ENCODE measurements at places on chromosomes 16 and 17.
A peak's percentile ranks its signal among the peaks of the same experiment; 100 is the strongest.

- no peak for DNase-seq
These were observed 124.2 kb upstream of the TBX2 start for GRCh38 chr17:61275395-61275794.

DNA sequence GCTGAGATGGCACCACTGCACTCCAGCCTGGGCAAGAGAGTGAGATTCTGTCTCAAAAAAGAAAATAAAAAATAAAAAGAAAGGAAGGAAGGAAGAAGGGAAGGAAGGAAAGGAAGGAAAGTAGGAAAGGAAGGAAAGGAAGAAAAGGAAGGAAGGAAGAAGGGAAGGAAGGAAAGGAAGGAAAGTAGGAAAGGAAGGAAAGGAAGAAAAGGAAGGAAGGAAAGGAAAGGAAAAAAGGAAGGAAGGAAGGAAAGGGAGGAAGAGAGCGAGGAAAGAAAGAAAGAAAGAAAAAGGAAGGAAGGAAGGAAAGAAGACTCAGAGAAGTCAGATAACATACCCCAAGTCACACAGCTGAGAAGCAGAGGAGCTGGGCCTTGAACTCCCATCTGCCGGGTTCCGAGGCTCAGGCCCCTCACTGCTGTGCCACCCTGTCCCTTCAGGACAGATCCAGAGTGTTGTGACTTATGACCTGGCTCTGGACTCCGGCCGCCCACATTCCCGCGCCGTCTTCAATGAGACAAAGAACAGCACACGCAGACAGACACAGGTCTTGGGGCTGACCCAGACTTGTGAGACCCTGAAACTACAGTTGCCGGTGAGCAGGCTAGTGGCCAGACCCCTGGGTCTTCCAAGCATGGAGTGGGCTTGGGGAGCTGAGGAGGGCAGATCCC is 30.9 kb upstream of the ITGAX start:
- DNase-seq = no peak

DNA sequence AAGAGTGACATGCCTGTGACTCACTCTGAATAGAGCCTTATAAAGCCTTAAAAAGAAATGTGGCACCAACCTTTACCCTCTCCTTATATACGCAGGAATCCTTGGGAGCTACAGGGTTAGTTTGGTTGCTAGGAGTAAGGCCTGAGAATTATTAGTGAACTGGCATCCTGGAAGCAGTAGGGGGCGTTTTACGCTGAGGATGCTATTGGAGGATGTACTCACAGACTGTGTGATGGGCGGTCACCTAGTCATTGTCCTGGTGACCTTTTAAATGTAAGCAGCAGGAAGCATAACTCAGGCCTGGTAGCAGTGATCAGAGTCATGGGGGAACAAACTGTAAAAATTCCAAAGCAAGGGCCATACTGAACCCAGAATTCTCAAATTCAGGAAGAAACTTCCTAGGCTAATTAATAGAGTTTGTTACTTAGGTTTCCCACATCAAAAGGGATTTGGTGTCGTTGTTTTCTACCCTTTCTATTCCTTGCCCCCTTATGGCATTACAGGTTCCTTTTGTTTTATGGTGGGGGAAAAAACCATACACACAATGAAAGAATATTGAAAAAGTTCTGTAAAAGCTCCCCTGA is 153.8 kb downstream of the SNX11 start:
- DNase-seq = peak; percentile 40

DNA sequence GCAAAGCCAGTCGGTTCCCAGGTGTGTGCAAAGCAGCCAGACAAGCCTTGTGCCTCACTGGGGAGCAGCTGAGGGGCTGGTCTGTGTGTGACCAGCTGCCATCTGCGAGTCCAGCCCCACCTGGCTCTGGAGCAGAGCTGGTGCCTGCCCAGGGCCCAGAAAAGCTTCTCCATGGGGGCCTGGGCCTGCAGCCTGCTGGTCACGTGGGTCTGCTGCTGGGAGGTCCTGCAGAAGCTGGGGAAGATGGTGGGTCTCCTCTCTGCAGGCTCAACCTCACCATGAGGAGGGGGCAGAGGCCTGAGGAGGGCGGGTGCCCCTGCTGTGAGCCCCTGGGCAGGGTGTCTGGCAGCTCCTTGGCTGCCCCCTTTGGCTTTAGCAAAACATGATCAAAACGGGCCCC is 71.9 kb downstream of the ENGASE start:
- DNase-seq = no peak

DNA sequence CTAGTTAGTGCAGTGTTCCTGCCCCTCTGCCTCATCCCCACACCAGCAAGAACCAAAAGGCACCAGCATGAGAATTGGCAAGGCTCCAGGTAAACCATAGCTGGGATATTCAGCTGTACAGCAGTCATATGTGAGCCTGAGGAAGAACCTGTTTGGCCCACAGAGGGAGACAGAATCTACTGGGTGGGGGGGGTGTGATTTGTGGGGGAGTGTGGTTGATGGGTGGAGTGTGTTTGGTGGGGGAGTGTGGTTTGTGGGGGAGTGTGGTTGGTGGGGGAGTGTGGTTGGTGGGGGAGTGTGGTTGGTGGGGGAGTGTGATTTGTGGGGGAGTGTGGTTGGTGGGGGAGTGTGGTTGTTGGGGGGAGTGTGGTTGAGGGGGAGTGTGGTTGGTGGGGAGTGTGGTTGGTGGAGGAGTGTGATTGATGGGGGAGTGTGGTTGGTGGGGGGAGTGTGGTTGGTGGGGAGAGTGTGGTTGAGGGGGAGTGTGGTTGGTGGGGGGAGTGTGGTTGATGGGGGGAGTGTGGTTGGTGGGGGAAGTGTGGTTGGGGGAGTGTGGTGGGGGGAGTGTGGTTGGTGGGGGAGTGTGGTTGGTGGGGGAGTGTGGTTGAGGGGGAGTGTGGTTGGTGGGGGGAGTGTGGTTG is 19.5 kb downstream of the MINK1 start:
- DNase-seq = no peak

Measured in NCI-H460 (cell line).